ENCODE measurements at places on chromosomes 13 and 19.

DNA sequence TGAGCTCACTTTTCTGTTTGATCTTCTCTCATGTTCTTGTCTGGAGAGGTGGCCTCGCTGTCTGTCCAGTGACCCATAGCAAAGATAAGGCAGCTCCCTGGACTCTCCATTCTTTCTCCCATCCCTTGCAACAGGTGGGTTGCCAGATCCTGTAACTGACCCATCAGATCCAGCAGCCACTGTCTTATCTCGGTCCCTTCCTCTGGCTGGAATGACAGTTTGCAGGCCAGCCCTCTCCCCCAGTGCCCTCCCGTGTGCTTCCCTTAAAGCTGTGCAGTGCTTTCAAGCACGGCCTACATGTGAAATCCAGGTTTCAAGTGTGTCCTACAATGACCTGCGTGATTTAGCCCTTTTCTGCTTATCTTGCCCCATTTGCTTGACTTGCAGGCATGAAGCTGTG is 3.7 kb downstream of the GTF3A start:
- DNase-seq = no peak

GRCh38 chr19:38417544-38418506 is 8.2 kb downstream of the RASGRP4 start:
- peak; percentile 79 for DNase-seq

DNA sequence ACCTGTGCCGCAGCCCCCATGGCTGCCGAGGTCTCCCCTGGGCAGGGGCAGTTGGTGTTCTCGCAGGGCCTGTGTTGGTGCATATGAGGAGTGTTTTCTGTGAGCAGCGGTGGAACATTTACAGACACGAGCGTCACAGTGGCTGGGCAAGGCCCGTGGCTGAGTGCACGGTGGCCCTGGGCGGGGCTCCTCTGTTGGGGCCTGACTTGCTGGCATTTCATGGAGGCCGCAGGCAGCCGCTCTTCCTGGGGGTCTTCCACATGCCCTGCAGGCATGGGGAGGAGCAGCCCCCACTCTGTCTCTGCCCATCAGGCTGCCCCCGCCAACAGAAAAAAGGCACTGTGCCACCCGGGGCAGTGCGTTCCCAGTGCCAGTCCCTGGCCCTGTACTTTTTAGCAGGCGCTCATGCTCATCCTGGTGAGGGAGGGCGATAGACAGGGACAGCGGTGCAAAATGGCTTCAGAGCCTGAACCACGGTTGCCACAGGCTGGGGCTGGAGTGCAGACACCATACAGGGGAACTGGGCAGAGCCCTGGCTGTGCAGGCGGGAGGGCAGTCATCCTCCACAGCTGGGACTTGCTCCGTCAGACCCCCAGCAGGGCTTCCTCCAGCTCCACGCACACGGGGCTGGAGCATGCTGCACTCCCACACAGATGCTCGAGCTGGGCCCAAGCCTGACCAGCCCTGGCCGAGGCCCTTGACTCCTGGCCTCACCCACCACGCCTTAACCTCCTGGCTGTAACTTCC is 23.5 kb downstream of the TFDP1 start:
- no peak for DNase-seq

GRCh38 chr19:900043-900301 is 6.7 kb downstream of the RNU6-9 start:
- no peak for DNase-seq

DNA sequence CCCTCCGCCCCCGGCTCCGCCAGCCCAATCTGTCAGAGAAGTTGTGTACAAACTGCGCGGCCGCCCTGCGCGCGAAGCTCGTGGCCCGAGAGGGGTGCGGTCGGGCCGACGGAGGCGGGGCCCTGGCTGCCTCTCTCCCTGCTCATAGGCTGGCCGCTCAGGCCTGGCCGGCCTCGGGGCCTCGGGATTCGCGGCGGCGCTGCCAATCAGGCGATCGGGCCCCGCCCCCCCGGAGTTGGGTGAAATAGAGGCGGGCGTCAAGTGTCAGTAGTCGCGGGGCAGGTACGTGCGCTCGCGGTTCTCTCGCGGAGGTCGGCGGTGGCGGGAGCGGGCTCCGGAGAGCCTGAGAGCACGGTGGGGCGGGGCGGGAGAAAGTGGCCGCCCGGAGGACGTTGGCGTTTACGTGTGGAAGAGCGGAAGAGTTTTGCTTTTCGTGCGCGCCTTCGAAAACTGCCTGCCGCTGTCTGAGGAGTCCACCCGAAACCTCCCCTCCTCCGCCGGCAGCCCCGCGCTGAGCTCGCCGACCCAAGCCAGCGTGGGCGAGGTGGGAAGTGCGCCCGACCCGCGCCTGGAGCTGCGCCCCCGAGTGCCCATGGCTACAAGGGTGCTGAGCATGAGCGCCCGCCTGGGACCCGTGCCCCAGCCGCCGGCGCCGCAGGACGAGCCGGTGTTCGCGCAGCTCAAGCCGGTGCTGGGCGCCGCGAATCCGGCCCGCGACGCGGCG is at the start of gene KLF5:
TSS of gene KLF5 (plus strand) at position 270 of the 724 bp plus-strand sequence. CDS start at position 593, 323 bp downstream.
- peak; percentile 97 for DNase-seq

DNA sequence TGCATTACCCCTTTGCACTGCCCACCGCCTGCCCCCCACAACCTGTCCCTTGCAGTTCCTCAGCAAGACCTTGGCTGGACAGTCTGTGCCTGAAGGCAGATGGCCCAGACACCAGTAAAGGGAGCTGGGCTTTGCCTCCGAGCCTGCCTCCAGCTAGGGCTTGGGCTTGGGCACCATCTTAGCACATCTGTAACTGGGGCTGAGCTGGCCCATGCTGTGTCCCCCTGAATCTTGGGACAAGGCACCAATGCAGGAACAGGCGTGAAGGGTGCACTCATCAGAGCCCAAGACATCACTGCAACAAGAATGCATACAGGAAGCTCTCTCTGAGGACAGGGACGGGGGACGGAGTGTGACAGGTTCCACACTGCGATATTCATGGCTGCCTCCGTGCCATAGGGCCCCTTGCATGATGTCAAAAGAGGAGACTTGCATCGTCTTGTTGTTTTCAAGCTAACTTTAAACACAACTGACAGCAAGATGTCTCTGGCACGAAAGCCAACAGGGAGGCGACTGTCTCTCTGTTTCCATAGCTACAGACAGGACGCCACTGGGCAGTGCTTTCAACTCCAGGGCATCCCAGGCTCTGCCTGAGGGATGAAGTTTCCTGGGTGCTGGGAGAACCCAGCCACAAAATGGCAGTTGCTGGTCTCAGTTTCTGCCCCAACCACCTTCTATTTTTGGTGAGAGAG is 8.7 kb upstream of the CHST8 start:
- DNase-seq = no peak

GRCh38 chr13:33639158-33639557 is 178.8 kb upstream of the RFC3 start:
- no peak for DNase-seq

Measured in activated CD8-positive, alpha-beta T cell treated with anti-CD3 and anti-CD28 coated beads, Interleukin-2, amount 10 ng/mL, durations not matched to agents 7 days and 5 days (primary cell).